B cell (primary cell): ENCODE measurements at places on chromosomes 7 and 10. TPM values are rescaled to one million over a fixed set of nuclear protein-coding genes. Genes with fewer than 3 reads are reported as not detected.

Gene CALML5
- polyA plus RNA-seq = not detected in 2 replicates

Gene PRXL2A
- 2.8 and 2.9 TPM in 2 replicates for polyA plus RNA-seq

Gene STX1A
- 8.7 and 9.6 TPM in 2 replicates for polyA plus RNA-seq

Gene STAG3
- polyA plus RNA-seq = 10.8 and 33.4 TPM in 2 replicates

Gene LIPJ
- 0.10 and 0.13 TPM in 2 replicates for polyA plus RNA-seq

Gene EMX2
- polyA plus RNA-seq = not detected in 2 replicates

Gene PILRA
- polyA plus RNA-seq = 8.4 and 23.0 TPM in 2 replicates

DNA sequence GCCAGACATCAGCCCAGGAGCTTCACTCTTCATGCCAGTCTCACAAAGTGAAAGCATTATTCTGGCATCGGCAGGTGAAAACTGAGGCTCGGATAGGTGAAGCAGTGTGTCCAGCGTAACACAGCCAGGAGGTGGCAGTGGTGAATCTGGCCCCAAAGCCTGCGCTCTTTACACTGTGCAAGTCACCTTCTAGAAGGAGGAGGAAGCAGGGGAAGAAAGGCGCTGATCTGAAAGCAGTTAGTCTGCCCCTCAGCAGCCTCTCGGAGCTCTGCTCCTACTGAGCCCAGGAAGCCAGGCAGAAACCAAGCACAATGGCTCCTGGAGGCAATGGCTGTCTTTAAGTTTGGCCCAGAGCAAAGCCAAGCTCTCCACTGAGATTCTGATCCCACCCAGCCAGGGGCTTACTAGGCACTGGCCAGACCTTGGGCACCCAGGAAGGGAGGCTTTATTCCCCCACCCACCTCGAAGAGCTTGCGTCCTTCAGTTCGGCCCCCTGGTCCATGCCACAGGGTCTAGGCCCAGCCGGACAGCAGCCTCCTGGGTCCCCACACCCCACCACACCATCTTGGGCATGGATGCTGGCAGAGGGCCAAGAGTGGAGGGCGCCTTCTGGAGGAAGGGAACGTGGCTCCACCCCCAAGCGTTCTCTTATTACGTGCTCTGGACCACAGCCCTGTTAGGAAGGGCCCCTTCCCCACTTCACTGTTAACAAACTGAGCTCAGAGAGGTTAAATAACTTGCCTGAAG lies 104.5 kb downstream of the GRID1 start:
- DNase-seq = no peak

DNA sequence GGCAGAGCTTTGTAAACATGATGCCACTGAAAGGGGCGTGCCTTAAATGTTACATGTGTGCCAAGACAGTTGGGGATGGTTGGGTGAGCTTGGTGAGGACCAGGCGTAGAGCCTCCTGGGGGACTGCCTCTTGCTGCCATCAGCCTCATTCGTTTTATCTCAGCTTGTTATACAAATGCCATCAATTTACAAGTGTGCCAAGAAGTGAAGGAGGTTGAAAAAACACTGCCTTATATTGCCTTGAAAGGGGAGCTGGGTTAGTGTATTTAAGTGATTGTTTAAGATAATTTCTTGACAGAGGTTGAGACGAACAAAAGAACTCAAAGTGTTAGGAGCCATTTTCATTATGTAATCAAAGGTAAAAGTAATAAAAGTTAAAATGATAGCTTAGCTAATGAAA lies 354.7 kb downstream of the PHTF2 start:
- no peak for DNase-seq

GRCh38 chr7:31796375-31796774 lies 109.4 kb downstream of the PPP1R17 start:
- no peak for DNase-seq

DNA sequence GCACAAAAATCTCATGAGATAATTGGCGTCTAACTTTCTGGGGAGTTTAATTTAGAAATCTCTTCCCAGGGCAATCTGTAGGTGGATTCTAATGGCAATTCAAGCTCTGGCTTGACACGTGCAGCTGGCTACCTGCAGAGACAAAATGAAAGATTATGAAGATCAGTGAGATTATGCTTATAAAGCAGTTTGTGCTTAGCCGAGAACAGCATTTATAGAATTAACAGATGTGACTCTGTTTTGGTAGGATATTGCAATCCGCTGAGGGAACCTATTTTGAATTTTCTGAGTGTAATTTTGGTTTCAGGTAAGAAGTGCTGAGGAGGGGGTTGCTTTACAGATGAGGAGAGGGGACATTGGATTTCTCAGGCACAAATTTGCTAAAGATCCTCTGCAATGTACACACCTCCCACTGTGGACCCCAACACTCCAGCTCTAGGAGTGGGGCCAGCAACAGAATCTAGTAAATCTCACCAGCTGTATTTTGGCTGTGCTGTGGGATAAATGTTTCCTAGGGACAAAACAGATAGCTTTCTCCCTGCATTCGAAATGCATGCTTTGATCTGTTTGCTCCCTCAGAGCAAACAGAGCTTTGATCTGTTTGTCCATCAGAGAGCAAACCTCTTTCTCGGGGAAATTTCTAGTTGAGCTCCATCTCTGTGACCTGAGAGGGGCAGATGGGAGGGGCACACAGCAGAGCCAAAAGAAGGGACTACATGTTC lies 7.4 kb downstream of the GJD4 start:
- DNase-seq = no peak

DNA sequence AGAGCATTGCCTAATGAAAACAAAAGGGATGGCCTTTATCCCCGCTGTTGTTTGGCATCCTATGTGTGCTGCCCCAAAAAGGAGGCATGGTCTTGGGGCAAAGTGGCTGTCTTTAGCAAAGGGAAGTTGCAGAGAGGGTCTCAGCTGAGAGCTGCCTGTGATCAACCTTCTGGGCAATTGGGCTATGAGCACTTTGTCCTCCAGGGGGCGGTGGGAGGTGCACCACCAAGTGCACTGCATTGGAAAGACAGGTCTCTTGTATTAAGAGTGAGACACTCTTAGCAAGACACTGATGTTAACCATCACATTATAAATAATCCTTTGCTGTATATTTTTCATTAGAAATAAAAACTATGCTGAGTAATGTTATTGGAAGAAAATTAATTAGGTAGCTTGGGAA lies 314.8 kb downstream of the POM121L12 start:
- no peak for DNase-seq

DNA sequence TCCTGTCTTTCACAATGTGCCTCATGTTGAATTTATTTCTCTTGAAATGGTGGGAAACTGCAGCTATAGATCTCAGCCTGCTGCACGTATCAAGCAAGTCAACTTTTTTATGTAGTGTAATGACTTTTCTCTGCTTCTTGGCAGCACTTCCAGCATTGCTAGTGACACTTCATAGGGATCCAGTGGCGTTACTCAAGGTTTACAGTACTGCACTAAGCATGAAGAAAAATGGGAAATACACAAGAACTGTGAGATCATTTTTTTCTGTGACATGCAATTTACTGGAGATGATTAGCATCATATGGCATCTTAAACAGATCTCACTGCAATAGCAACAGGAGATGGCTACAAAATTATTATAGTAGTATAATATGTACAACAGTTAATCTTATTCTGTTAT lies 90.9 kb downstream of the POLR1F start:
- DNase-seq = no peak

DNA sequence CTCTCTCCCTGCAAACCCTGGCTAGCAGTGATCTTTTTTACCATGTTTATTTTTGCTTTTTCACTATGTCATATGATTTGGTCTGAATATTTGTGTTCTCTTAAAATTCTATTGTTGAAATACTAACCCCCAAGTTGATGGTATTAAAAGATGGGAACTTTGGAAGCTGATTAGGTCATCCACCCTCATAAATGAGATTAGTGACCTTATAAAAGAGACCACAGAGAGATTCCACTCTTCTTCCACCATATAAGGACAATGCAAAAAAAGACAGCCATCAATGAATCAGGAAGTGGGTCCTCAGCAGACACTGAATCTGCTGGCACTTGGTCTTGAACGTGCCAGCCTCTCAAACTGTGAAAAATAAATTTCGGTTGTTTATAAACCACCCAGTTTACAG lies 112.8 kb upstream of the KCND2 start:
- DNase-seq = no peak

DNA sequence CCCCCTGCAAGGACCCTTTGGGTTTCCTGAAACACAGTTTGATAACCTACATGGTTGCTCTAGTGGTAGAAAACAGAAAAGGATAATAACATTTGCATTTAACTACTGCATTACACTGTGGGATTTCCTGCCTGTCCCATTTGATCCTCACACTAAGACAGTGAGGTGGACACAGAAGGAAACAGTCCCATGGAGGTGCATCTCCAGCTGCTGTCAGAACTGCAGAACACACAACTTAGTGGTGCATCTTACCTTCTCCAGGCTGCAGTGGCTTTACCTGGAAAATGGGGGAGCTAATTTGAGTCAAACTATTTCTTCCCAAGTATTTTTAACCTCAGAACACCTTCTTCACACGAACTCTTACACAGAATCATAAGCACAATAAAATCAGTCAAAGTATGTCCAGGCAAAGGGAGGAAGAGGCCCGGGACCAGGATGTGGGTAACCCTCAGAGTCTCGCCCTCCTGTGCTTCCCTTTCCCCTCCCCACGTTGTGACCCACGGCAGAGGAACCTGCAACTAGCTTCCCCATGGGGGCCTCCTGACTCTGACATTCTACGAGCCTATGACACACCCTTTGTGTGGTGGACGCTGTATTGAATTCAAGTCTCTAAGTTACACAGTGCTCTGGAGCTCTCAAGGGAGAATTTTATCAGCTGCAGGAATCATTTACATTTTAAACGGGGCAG lies 33.7 kb downstream of the SCRN1 start:
- DNase-seq = peak; percentile 42

GRCh38 chr7:53947732-53948131 lies 594.4 kb upstream of the VSTM2A start:
- no peak for DNase-seq

DNA sequence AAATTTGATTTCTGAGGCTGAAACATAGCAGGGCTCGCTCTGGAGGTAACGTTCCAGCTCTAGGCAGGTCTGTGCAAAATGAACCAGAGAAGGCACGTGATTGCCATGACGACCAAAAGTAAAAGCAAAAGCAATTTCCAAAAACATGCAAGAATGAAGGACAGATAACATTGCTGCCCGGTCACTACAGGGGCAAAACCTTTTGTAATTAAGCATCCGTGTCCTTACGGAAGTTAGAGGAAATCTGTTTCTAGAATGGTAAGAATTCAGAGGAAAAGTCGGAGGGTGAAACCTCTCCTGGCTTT lies 2.9 kb downstream of the KLF6 start:
- DNase-seq = no peak

DNA sequence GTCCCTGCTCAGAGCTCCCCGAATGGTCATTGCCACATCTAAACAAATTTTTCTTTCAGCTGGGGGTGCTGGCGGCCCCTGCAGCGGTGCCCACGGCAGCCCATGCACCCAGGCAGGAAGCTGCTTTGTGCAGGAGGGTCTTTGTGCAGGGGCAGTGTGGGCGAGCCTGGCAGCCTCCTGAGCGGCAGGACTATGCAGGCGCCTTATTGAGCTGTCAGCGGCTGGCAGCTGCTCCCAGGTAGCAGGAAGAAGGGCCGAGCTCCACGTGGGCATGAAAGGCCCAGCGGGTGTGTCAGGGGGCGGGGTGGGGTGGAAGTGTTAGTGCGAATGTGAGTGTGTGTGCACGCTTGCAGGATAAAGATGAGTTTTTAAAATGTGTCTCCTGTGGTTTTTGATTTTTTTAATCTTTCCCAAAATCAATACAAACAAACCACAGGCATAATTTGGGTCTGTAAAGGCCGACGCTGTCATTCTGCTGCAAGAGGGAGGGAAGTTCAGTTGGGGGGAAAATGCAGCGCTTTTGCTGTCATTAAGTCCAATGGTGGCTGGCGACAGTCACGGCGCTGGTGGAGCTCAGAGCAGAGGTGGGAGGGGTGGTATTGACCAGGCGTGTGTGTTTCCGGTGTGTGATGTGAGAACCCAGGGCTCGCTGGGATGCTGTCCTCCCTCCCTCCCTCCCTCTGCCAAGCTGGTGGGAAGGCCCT lies 83.9 kb downstream of the LHPP start:
- DNase-seq = no peak

GRCh38 chr10:5628451-5629302 lies 37.7 kb downstream of the ASB13 start:
- no peak for DNase-seq

DNA sequence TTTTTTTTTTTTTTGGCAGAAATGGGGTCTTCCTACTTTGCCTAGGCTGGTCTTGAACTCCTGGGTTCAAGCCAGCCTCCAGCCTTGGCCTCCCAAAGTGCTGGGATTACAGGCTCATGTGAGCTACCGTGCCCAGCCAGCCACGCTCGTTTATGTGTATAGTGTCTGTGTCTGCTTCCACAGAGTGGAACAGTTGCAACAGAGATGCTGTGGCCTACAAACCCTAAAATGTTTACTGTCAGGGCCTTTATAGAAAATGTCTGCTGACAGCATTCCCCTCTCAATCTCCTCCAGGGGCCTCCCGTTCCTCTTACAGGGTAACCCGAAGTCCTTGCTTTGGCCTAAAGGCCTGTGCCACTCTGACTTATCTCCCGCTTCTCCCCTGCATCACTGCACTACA lies 87.6 kb upstream of the LEP start:
- DNase-seq = no peak

DNA sequence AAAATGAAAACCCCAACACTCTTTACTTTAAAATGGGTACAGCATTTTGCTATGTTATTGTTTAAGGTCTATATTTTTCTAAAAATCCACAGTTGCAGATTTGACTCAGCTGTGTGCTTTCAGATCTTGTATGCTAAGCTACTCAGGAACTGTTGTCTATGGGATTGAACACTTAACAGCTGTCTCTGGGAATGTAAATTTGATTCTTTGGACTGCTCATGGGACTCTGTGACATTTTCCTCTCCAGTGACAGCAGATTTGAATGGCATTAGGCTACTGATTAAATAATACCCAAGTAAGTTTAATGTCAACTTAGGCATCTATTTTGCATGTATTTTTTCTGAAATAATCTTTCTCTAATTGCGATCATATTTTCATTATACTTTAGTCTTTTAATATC lies 1.7 kb upstream of the CD36 start:
- DNase-seq = no peak

DNA sequence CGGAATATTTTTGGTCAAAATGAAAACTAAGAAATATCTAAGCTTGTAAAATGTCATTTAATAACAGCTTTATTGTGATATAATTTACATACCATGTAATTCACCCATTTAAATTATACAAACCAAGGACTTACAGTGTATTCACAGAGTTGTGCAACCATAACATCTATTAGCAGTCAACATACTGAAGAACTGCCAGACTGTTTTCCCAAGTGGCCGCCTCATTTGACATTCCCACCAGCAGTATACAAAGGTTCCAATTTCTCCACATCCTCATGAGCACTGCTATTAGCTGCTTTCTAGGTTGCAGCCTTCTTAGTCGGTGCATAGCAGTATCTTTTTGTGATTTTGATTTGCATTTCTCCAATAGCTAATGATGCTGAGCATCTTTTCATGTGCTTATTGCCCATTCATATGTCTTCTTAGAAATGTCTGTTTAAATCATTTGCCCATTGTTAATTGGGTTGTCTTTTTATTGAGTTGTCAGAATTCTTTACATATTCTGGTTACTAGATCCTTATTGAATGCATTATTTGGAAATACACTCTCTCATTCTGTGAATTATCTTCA lies 153.0 kb upstream of the FGFR2 start:
- DNase-seq = no peak

DNA sequence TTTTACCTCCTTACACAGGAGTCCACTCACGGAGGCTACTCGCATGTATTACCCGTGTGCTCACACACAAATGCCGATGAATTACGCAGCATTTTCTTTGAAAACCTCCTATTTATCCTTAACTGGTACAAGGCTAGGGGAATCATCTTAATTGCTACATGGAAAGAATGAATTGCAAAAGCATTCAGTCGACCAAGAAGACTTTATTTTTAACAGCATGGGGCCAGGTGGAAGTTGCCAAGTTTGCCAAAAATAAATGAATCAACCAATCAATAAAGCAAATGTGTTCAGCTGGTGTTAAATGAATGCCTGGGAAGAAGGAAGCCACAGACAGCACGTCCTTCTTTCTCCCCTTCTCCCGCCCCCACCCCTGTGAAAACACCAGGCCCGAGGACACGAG lies 55.8 kb downstream of the CTBP2 start:
- no peak for DNase-seq
